ENCODE measurements at places on chromosomes 3 and 15.

- no peak for DNase-seq
These were observed 62.7 kb downstream of the CASR start for GRCh38 chr3:122246199-122246598.

DNA sequence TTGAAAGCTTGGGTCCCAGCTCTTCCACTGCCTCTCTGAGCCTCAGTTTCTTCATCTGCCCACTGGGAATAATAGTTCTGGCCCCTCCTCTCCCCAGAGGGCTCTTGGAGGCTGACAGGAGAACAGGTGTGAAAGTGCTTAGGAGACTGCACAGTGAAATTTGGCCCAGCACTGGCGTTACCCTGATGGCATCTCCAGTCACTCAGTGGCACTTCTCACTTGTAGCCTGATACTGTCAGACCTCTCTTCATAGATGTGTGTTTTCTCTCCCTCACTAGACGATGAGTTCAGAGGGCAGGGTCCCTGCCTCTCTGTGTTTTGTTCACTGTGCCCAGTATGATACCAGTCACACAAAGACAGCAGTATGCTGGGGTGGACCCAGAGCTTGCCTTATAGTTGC, 22.2 kb upstream of the IGDCC3 start:
- no peak for DNase-seq

DNA sequence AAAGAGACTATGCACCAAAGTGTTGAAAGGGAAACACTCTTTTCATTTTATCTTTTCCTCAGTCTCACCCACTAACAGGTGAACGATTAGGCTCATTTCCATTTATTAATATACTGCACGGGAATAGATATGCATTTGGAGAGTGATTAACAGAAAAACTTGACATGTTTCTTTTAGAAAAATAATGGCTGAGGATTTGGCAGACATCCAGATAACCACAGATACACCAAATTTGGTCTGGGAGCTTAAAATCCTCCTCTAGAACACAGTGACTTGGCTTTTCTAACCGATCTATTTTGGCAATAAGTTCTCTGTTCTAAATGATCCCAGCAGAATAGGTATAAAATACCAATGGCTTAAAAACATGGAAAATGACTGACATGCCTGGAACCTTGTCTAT, 459.3 kb upstream of the SGO1 start:
- DNase-seq: no peak

- no peak for DNase-seq
These were observed 57.4 kb upstream of the PHLDB2 start for GRCh38 chr3:111801693-111802092.

GRCh38 chr15:40974879-40975278, 21.6 kb downstream of the CHAC1 start:
- no peak for DNase-seq

- DNase-seq: no peak
These were observed 14.3 kb upstream of the DOCK3 start for GRCh38 chr3:50660386-50660785.

DNA sequence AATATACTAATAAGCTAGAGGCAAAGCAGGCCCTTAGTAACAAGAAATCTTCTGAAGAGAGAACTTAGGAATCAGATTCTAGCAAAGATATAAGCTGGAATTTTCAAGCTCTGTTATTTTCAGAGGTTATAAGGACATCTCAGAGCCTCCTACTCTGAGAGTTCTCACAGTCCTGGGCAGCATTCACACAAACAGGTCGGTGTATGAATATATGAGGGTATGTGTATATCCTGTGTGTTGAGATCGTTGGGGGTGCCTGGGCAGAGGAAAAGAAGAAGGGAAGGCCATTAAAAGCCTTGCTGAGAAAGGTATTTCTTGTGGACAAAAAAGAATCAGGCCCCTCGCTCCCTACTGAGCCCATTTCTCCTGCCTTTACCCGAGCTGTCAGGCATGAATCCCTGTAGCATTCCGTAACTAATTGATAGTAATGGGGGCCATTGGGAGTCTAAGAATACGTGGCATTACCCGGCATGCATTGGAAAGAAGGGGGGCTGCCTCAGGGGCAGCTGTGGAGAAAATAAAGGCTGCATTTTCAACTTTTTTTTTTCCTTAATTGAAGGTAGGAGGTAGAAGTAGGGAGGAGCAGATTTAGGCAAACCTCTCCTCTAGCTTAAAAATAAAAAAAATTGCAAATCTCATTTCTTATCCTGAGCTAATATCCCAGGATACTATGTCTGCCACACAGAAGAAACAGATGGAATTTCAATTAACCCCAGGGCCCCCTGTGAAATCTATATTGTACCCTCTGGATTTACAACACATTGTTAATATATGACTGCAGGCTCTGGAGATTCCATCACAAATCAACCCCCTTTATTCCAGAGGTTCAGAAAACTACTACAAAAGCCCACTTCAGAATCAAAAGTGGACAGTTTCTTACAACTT, 103.8 kb downstream of the GTPBP8 start:
- DNase-seq: no peak

DNA sequence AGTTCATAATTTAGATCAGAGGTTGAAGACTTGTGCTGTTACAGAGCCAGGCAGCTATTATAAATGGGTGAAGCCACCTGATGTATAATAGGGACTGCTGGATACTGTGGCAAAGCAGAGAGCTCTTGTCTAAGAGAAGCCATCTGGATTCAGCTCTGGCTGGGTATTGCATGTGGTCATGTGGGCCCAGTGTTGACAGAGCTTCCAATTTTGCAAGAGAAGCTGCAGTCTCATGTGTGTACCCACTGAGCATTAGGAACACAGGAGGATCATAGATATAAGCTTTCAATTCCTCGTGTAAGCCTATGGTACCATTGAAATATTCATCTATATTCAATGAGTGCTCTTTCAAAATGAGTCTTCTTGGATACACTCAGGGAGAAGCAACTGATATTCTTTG, 303.9 kb upstream of the SLCO3A1 start:
- no peak for DNase-seq

- DNase-seq: no peak
These were observed 25.6 kb upstream of the GOLGA6L2 start for GRCh38 chr15:23472678-23473077.

- DNase-seq: peak; percentile 45
These were observed 363.4 kb downstream of the GAP43 start for GRCh38 chr3:115986555-115987207.

DNA sequence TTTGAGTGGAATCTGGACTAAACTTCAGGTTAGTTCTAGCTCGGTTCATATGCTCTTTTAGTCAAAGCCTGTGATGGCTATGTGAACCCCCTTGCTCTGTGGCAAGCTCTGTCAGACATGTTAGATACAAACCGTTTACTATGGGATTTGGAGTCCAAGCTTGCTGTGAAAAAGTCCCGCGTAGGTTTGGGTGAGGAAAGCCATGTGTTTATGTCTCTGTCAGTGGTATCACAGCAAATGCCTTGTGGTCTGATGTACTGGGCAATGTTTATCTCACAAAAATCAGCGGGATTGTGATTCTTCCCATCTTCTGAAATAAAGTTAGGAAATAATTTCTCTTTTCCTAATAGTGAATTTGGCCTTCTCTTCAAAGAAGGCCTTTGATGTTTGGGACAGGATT, 5.0 kb downstream of the BOC start:
- no peak for DNase-seq

GRCh38 chr15:56327721-56328502, 37.3 kb upstream of the TEX9 start:
- DNase-seq: no peak

DNA sequence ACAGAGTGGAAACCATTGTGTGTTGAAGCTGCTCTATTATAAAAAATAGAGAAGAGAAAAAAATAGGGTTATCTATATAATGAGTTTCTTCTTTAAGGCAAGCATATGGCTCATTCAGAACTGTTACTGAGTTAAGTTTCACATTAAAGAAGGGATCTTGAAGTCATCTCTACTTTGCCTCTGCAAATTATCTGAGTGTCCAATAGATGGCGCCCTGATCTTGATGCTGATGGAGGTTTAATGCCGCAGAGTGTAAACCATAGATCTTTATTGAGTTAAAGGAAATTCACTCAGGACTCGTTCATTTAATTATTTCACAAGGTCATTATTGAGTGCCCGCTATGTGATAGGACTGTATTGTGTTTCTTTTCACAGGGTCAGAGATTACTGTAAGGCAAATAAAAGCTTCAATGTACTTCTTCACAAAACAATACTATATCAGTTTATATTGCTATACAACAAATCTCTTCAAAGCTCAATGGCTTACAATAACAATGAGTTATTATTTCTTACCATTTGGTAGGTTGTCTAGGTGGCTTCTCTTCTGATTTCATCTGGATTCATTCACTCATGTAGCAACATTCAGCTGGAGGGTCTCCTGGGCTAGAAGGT, 171.4 kb downstream of the NSUN3 start:
- no peak for DNase-seq

DNA sequence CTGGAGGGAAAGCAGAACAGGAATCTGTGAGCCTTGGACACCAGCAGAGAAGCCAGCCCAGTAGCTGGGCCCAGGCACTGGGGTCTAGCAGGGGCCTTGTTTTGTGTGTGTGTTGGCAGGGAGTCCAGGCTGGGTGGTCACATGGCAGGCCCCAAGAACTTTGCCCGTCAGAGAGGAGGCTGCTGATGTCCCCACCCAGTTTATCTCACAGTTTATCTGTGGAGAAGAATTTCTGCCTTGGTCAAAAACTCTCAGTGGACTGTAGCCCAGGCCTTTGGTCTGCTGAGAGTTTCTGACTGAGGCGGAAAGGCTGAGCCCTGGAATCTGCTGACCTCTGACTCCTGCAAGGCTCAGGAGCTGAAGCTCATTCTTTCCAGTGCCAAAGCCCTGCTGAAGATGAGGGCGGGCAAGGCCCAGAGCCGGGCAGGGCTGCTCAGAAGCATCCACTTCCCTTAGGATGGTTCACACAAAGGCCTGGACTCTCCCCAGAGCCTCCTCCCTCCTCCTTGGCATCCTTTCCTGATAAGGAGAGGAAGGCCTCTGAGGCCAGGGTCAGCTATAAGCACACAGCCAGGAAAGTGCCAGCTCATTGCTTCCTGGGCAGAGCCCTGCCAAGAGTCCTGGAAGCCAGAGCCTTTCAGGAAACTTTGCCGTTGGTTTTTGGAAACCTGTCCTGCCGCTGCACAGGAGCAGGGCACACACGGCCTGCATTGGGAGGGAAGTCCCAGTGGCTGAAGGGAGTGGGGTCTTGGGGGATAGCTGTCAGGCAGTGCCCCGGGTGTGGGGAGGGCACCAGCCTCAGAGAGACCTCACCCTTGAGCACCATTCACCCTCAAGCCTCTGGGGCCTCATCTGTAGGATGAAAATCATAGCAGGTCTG, 37.2 kb upstream of the SLCO2A1 start:
- no peak for DNase-seq

DNA sequence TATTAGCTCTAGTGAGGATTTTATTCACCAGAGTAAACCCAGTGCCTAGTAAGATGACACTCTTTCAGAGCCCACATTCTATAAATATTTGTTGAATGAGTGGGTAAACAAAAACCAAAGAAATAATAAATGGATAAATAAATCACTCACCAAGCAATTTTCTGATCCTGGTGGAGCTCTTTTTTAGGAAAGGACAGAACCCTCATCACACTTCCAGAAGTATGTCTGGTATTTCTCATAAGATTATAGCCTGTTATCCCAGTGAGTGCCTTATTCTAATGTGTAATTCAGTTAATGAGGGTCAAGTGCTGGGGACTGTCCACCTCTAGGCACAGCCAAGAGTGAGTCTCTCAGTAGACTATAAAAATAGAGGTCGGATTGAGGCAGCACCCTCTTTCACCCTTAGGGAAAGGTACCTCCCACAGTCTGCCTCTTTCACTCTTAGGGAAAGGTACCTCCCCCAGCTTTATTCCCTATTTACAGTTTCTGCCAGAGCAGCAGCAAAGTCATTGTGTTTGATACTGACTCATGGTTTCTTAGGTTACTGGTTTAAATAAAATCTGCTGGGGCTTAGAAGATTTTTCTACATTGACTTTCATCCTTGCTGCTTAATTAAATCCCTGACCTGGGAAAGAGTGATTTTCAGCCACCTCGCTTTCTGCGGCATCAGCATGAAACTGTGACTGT, 145.0 kb downstream of the STAC start:
- no peak for DNase-seq

DNA sequence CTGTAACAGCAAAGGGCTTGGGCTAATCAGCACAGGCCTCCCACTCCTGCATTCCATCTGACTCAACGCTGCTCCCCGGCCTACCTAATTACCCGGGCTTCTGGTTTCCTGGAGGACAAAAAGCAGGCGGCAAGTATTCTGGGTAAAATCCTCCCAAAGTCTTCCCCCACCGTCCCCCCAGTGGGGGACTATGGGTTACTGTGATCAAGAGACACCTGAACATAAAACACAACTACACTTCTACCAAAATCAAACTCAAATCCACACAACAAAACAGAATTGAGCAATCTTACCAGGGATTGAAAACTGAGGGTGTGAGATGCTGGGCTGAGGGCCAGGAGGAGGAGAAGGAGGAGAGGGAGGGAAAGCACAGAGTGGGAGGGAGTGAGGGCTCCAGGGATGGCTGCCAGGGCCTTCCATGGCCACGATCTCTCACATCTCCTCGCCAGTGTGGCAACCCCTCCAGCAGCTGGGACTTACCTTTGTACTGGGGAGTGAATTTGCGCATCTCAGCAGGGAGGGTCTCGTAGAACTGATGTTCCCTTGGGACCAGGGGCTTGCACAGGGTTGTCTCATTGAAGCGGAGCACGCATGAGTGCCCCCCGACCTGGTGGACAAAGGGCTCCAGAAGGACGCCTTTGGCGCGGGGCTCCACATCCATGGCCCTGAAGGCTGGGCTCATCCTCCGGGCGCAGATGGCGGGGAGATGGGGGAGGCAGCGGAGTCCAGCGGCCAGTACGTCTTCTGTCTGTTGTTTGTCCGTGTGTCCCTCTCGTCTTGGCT, 9.1 kb upstream of the NCKIPSD start:
- no peak for DNase-seq

- no peak for DNase-seq
These were observed 178.5 kb downstream of the SMAD6 start for GRCh38 chr15:66880380-66881155.

GRCh38 chr3:122299215-122299614, 25.8 kb upstream of the CSTA start:
- DNase-seq: no peak

- no peak for DNase-seq
These were observed 30.5 kb downstream of the ALS2CL start for GRCh38 chr3:46662771-46663551.

- no peak for DNase-seq
These were observed 23.2 kb downstream of the GPR15 start for GRCh38 chr3:98555025-98555379.

DNA sequence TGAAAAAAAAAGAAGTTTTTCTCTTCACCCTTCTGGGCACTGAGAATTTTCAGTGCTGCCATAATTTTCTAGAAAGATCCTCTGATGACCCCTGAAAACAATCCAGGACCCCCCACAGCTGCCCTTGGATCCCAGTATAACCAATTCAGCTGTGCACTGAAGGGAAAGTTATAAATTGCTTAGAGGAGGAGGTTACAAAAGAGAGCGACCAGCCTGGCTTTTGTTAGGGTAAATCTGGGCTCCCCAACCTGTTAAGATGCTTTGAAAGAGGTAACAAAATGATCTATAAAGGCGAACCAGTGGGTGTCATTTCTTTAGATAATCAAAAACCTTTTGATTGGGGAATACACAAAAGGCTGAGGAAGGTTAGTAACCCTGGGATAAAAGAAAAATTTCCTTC, 407.9 kb upstream of the ATP11B start:
- DNase-seq: no peak

Data from Caco-2 (cell line).